ENCODE measurements at places on chromosomes 1 and 21.

- no peak for DNase-seq
These were observed 7.7 kb upstream of the AGTRAP start for GRCh38 chr1:11728126-11728806.

GRCh38 chr1:19398309-19398760, 86.2 kb downstream of the SLC66A1 start:
- DNase-seq, result no peak

- no peak for DNase-seq
These were observed 505.1 kb downstream of the LTN1 start for GRCh38 chr21:28487455-28488070.

- no peak for DNase-seq
These were observed 3.1 kb upstream of the CD1A start for GRCh38 chr1:158251163-158251562.

DNA sequence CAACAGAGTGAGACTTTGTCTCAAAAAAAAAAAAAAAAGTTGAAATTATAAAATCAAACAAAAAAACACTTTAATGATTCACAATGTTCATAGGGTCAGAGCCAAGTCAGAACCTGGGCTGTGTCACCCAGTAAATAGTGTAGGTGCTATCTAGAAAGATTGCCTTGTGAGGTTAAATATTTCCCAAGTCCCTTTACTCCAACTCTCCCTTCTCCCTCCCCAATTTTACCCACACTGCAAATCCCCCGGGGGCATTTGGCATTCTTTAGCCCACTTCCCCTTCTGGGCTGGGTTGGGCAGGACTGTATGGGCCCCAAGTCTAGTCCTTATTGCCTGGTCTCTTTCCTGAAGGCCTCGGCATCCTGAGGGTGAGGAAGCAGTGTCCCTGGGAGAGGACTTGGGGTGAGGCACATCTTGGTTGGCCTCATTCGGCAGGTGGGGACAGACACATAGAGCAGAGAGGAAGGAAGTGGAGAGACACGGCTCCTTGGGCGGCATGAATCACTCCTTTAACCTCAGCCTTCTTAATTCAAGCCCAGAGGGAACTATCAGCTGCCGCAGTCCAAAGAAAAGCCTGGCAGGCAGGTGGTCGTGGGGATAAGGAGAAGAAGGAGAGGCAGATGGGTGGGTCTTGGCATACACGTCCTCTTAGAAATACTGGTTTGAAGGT, 8.2 kb downstream of the ADORA1 start:
- DNase-seq, result no peak

DNA sequence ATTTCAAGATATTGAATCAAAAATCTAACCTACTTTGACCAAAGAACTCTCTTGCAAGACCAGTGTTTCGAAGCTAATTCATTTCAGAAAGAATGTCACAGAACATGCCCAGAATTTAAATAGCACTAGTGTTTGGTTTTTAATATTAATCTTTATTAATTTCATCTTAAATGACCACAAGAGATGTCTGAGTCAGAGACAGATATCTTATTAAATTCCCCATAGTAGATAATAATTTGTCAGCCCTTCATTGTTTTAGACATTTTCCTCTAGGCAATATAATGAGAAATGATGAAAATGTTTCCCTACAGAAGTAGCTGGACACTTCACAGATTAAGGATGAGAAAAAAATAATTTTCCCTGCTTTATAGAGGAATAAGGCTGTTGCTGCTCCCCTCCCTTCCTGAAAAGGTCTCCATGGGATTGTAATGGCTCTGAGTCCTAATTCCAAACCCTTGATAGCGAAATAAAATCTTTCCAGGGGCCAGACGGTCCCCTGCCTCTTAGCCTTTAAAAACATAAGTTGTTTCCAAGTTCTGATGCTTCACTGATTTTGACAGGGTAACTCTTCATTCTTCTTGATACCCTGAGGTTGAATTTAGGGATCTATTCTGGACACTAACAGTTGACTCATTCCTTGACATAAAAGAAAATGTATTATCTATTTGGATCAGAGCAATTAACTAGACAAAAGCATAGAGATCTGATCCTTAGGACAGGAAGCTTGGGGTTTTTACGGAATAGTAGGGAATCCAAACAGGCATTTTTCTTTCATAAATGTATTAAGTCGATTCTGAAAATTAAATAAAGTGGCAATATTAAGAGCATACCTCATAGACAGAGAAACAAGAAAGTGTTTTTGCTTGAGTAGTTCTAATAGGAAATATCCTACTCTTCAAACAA, 820.8 kb downstream of the BRINP3 start:
- no peak for DNase-seq

DNA sequence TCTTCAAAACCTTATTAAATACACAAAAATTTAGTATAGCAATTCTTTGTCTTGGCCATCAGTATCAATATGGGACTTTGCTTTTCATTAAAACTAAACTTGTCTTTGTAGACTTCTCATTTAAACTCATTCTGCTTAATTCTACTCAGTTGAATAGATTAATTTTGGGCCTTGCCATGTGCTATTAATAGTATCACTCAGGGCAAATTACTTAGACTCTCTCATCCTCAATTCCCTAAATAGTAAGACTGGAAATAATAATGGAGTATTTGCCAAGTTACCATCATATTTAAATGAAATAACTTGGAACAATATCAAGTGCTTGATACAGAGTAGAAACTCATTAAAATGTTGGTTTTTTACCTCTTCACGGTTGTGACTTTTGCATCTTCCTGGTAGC, 13.4 kb downstream of the HOOK1 start:
- DNase-seq, result no peak

GRCh38 chr1:198640174-198640573, 1.3 kb downstream of the PTPRC start:
- no peak for DNase-seq

- no peak for DNase-seq
These were observed 341.5 kb downstream of the KCNH1 start for GRCh38 chr1:210792250-210793102.

GRCh38 chr1:228152097-228152917, 2.6 kb downstream of the GJC2 start:
- no peak for DNase-seq

DNA sequence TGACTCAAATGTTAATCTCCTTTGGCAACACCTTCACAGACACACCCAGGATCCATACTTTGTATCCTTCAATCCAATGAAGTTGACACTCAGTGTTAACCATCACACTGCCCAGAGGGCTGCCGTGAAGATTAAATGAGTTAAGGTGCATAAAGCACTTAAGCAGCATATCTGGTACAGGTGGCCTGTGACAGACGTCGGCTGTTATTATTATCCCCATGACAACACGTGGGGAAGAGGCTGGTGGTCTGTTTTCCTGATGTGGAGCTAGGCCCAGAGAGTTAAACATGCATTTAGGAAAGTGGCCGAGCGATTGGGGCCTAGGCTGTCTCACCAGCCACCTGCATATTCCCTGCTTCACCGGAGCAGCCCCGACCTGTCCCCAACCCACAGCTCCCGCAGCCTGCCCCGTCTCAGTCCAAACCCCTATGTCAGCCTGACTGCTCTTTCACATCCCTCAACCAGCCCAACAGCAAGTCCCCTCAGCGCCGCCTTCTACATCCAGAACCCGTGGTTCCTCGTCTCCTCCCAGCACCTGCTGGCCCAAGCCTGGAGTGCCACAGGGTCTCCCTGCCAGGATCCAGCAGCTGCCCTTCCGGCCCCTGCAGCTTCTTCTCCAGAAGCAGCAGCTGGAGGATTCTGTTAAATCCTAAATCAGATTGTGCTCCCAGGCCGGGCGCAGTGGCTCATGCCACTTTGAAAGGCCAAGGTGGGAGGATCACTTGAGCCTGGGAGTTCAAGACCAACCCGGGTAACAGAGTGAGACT, 77.9 kb downstream of the FBXO2 start:
- DNase-seq, result no peak

DNA sequence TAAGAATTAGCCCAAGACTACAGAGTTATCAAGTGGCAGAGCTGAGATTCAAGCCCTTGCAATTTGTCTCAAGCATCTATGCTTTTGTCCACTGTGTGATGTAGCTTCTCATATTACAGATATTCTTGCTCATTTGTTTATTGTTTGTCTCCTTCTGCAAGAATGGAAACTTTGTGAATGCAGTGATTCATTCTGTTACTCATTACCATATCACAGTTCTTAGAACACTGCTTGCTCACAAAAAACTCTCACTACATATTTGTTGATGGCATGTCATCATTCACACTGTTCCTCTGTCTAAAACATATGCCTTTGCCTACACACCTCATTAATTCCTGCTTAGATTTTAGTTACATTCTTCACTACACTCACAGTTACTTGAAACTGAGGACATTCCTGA, 1198.9 kb downstream of the PLA2G4A start:
- DNase-seq, result no peak

DNA sequence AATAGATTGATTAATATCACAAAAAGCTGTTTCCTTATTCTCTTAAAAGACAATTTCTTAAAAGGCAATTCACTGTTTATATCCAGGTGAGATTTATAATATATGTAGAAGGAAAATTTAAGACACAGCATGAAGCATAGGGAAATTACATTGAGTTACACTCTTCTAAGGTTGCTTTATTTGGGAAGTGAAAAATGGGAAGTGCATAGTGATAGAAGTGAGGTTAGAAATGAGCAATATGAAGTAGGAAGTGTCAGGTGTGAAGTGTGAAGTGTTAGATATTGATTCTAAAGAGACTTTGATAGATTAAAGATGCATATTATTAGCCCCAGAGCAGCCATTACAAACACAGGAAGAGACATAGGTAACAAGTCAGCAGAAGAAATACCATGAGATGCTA, 40.3 kb downstream of the FH start:
- no peak for DNase-seq

DNA sequence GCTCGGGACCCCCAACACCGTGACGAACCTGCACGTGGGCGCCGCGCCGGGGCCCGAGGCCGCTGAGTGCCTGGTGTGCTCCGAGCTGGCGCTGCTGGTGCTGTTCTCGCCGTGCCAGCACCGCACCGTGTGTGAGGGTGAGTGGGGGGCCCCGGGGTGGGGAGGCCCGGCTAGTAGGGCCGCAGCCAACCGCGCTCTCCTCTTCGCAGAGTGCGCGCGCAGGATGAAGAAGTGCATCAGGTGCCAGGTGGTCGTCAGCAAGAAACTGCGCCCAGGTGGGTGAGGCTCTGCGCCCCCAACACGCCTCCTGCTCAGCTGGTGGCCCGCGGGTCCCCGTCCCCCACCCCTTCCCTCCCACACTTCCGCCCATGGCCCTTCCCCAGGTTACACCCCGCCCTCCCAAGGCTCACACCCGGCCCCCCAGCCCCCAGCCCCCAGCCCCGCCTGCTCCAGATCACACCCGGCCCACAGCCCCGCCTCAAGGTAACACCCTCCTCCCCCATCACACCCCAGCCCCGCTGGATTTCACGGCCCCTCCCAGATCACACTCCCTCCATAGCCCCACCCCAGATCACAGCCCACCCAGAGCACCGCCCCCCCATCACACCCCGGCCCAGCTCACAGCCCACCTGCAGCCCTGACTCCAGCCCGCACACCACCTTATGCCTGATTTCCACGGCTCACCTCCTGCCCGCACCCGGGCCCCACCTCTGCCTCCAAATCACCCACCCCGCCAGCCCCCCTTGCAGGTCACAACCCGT, 2.4 kb upstream of the MMP23B start:
- DNase-seq, result peak; percentile 59

DNA sequence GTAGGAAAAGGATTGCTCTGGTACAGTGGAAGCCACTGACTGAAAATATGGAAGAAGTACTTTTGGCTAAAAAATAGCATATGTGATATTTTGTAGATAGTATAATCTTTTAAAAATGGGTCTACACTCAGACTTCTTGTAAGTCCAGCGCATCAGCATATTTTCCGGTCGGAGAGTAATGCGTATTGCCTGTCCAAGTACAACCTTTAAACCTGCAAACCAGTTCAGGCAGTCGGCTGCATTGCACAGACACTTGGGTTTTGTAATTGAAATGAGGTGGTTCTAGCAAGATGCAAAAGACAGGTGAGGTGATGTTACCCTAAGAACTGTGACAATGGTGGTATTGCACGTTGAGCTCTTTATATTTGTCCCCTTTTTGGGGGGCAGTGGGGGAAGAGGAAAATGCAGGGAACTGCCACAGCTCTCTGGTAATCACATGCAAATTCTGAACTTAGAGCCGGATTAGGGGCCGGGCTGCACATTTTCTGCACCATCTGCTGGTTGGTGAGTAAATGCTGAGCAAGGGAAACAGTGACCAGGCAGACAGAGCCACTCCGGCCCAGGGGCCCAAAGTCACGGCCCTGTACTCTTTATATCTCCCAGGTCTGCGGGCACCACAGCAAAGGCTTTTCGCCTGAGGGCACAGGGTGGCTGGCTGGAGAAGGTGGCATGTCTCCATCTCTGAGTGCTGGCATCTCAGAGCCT, 2.3 kb downstream of the GPR137B start:
- no peak for DNase-seq

DNA sequence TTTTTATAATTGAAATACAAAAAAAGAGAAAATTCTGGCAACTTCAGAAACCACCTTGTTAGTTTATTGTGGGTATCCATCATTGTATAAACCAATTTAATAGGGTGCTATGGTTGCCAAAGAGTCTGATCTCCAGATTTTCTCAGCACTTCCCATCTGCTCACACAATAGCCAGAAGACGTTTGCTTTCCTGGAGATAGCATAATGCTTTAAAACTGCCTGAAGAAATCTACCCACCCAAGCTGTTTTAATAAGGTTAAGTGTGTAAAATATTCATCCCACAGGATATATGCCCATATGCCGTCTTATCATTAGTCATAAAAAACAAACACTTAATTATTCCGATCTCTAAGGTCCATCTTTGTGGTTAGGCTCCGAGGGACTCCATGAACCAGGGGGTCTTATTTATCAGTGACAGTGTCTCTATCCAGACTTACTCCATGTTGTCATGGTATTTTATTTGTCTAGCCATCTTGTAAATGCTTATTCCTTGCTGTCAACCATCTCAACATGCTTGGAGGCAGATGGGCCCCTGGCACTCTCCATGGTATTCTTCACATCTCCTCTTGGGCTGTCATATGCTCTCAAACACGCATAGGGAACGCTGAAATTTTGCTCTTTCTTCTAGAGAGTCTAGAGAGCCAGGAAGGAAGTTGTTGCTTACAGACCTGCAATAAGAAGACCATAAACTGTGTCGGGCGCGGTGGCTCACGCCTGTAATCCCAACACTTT, 58.5 kb downstream of the MAP10 start:
- no peak for DNase-seq

DNA sequence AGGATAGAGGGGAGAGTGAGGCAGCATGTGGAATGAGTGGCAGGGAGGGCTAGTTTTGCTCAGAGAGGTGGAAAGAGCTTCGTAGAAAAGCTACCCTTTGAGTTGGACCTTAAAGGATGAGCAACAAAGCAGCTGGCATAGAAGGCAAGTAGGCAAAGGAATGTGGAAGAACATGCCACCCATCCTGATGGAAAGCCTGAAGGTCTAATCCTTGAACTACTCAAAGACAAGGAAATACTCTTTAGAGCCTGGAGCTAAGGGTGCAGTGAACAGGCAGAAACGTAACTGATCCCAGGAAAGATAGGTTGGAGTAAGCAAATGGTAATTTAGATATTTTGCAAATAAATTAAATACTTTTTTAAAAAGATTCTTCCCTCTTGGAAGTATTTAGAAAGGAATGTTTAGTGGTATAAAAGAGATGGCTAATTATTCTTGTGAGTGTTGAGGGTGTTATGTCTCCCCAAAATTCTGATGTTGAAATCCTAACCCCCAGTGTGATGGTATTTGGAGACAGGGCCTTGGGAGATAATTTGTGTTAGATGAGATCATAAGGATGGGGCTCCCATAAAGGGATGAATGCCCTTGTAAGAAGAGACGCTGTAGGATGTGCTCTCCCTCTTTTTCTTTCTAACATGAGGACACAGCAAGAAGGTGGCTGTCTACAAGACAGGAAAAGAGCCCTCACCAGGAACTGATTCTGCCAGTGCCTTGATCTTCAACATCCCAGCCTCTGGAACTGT, 308.1 kb upstream of the RUNX1 start:
- no peak for DNase-seq
